NCI-H2107 (cell line): ENCODE measurements at places on chromosomes 6 and 20.

GRCh38 chr6:131182991-131183425 lies 47.7 kb downstream of the AKAP7 start:
- no peak for DNase-seq

- DNase-seq, result no peak
Measured at GRCh38 chr20:44231713-44232468, 15.2 kb upstream of the GDAP1L1 start.

DNA sequence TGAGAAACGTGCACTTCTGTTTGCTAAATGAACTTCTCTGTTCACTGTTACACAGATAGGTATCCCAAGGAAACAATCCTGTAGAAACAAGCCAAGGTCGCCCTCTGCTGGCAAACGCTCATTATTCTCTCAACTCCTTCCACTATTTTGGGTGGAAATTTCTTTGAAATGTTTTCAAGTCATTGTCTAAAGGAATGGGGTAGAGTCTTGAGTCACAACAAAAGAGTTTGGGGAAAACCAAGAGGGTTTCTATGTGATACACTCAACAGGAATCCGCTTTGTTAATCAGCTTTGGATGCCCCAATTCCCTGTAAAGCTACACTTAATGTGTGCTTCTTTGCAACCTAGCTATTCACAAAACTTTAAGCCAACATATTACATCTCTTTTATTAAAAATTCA lies 4.6 kb upstream of the RAE1 start:
- peak; percentile 20 for DNase-seq

DNA sequence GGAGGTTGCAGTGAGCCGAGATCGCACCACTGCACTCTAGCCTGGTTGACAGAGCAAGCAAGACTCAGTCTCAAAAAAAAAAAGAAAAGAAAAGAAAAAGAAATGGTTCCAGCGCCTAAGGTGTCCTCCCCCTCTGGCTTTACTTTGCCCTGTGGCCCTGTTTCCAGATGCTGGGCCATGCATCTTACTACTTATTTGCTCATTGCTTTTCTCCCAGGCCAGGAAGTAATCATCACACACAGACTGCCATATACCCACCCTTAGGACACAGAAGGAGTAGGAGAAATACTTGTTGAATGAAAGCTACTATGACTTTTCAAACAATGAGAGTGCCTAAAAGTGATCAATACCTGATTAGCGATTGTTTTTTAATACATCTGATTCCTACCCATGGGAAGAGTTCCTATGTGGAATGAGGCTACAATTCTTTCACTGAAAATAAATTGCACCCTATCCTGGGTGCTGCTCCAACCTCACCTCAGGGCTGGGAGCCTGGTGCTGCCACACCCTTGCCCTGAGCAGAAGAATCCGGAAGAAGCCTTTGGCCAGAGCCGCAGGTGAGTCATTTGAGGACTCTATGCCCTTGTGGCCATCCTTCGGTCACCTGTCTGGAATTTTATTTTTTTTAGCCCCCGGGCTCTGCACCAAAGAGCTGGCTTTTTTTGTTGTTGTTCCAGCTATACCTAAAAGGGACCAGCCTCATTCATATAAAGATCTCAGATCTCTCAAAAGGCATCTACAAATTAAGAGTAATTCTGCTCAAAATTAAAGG lies 22.7 kb upstream of the TFAP2C start:
- DNase-seq, result no peak

DNA sequence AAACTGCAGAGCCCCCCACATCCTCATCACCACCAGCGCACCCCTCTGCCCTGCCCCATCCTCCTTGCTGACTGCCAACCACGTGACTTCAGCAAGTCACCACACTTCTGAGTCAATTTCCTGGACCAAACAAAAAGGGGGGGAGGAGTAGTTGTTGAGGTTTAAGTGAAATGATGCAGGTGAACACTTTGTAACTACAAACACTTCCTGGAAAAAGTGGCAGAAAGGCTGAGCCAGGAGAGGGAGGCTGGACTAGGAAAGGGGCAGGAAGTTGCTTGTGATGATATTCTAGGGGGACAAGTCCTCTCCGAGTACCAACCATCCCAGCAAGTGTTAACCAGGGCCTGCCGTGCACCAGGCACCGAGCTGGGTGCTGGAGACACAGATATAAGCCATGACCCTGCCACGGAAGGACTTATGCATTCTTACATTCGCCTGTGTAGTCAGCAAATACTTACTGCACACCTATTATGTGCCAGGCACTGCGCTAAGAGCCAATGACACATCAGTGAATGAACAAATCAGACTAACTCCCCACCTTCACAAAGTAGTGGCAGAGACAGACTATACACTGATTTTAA lies 67.3 kb downstream of the PREX1 start:
- DNase-seq, result peak; percentile 28

GRCh38 chr6:53258774-53259155 lies 90.0 kb downstream of the ELOVL5 start:
- DNase-seq, result no peak

DNA sequence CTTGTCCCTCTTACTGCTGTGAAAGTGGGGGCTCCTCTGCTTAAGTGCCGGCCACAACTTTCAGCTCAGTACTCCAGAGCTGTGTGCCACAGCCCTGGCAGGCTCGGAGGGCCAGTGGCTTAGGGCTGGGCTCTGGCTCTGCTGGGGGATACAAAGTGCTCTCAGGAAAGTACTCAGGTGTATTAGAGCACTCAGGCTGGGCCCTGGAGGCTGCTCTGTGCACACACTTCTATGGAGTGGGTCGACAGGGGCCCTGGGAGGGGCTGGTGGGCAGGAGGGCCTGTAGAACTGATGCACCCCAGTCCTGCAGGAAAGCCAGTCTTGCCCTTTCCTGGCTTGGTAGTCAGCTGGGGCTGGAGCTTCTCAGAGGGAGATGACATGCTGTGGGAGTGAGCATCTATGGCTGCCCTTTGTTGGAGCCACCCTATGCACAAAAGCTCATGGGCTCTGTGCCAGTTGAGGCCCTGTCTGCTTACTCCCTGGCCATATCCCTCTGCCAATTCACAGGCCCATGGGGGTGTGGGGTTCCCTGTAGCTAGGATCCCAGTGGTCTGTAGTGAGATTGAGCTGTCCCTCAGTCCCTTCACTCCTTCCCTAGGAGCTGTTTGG lies 22.0 kb downstream of the CENPW start:
- no peak for DNase-seq

DNA sequence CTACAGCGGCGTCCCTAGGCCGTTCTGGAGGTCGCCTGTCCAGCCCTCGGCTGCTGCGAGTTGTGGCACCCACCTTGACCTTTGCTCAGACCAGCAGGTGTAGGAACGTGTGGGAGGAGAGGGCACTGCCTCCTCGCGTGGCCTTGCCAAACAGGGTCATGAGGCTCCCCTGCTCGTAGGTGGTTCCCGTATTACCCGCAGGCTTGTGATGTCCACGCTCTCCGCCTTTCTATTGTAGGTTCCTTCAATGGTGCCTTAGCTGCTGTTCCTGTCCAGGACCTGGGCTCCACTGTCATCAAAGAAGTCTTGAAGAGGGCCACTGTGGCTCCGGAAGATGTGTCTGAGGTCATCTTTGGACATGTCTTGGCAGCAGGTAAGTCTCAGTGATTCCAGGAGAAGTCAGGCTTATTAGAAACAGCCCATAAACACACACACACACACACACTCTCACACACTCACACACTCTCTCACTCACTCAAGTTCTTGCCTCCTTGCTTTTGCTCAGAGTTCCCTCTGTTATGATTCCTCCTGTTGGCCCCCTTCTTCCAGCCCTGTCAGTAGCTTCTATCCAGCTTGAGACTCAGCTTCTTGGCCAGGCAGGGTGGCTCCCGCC lies 942 bp downstream of the ACAT2 start:
- DNase-seq, result no peak

DNA sequence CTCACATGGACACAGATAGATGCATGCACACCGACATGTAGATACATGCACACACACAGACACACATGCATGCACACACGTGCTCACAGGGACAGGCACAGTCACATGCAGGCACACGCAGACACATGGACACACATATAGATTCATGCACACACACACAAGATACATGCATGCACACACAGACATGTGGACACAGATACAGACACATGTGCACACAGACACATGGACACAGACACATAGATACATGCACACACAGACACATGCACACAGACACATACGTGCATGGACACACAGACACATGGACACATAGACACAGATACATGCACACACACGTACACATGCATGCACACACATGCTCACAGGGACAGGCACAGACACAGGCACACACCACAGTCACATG lies 19.8 kb downstream of the SYNDIG1 start:
- no peak for DNase-seq

DNA sequence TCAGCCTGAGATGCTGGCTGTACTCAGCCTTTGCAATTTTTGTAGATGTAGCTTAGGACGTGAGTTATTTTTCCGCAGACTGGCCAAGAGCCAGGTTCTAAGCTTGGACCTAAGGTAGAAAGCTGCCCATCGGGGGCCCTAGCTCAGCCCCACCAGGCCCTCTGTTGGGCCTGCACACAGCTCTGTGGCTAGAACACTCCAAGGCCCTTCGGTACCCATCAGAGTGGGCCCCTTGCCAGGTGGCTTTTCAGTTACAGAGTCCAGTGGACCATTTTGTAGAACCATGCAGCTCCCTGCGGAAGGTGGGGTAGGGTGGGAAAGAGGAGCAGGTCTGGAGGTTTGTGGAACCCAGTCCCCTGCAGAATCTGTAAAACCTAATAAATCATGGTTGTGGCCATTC lies 22.6 kb downstream of the UCKL1 start:
- DNase-seq, result no peak

DNA sequence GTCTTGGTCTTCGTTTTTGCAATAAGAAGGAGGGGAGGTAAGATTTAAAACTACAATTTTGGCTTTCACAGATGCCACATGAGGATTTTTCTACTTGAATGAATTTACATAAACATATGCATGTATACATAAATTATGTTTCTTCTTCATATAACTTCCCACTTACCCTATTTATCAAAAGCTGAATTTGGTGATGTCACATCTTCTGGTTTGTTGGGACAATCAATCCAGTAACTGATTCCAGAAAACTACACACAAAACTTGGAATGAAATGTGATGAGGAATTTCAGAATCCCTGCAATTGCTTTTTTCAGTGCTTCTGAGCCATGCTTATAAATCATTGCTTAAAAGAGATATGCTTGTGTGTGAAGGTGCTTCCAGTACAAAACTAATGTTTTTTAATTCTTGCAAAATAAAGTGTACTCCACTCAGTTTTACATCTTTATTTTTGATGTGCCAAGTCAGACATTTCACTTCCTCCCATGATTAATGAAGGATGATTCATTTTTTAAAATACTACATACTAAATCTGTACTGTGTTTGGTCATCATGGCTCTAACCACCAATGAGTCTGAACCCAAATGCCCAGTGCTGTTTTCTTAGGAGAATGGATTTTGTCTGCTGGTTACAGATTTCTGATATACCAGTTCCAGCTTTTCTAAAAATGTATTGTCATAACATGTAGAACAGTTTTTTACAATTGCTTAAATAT lies 32.1 kb upstream of the RIN2 start:
- no peak for DNase-seq

DNA sequence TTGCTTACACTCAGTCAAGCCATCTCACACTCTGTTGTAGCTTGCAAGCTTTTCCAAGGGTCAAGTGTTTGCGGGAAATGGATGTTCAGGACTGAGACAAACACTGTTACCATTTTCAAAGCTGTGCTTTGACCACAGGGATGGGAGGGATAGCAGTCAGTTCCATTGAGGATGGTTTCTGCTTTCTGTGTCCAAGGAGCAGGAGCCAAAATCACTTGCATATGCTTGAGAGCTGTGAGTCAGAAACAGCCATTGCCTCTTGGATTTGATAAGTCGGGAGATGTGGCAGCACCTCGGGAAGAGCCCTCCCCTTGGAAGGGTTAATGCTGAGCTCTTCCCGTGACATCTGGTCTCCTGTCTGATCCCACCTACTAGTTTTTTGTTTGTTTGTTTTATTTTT lies 85.2 kb downstream of the TCP11 start:
- DNase-seq, result no peak

- DNase-seq, result no peak
Measured at GRCh38 chr20:34953960-34954359, 1.6 kb downstream of the GSS start.

DNA sequence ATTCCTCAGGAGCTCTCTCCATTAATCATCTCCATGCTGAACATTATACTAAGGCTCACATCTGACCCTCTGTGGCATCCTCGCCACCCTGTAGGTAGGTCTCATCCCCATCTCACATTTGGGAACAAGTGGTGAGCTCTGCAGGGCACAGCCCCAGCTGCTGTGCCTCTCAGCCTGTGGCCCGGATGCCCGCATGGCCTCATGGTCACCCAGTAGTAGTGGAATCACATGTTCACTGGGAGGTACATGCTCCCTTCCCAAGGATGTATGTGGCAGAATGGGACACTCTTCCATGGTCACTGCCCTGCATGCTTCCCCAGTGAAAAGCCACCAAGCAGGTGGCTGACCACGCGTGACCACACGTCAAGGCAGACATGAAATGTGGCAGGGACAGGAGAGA lies 26.3 kb upstream of the APMAP start:
- no peak for DNase-seq

DNA sequence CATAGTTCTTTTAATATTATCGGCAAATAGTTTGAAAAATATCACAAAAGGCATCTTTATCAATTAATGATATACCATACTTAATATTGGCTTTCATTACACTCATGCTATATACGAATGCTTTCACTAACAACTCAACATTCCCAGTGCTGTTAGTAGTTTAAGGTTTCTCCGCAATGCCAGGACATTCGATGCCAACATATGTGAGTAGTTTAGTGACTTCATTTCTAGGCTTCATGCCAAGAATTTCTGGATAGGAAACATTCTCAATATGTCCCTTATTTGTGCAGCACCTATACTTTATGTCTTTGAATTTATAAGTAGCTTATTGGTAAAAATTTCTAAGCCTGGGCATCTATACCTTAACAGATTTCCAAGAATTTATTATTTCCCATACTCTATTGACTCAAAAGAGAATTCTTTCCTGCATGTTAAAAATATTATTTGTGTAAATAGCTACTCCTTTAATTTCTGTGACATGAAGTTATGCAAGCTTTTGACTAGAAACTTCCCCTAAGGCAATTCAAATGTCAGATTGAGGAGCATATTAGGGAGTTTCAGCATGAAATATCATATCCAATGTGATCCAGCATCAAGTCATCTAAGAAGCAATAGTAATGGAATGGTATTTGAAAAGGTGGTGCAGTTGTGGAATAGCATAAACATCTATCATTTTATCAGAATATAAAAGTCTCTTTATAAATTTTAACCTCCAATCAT lies 236.0 kb upstream of the STXBP5 start:
- no peak for DNase-seq

- DNase-seq, result no peak
Measured at GRCh38 chr6:112626468-112627082, 279.4 kb downstream of the RFPL4B start.

DNA sequence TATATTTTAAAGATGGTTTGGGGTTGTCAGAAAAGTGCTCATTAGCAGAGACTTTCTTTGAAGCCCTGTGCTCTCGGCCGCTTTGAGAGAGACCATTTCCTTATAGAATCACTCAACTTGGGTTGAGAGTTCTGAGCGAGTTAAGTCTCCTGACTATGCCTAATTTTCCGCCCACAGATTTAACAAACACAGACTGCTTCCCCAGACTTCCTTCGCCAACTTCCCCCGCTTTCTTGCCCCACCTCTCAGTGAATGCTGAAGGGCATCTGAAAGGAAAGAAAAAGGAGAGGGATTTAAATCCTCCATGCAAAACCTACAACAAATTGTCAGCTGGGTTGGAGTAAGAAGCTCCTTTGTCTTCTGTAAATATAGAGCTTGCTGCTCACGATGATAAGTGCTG lies 224.0 kb downstream of the EYA2 start:
- no peak for DNase-seq
